ENCODE measurements at places on chromosomes 13 and 19.

- DNase-seq, result no peak
Measured at GRCh38 chr13:112828756-112829155, 138.9 kb downstream of the ATP11A start.

DNA sequence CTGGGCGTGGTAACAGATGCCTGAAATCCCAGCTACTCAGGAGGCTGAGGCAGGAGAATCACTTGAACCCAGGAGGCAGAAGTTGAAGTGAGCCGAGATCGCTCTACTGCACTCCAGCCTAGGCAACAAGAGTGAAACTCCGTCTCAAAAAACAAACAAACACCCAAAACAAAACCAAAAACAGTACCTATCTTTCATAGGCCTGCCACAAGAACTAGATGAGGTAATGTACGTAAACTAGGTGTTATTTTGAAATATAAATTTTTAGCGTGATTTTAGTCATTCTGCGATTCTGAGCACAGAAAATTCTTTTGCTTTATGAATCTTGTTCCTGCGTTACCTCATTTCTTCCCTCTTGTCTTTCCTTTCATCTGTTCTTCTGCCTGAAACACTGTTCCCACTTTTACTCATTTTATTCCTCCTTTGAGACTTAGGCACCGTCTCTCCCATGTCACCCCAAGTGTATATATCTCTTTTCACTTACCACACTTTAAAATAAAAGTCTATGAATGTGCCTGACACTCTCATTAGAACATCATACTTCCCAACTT is 238.2 kb upstream of the HTR2A start:
- no peak for DNase-seq

DNA sequence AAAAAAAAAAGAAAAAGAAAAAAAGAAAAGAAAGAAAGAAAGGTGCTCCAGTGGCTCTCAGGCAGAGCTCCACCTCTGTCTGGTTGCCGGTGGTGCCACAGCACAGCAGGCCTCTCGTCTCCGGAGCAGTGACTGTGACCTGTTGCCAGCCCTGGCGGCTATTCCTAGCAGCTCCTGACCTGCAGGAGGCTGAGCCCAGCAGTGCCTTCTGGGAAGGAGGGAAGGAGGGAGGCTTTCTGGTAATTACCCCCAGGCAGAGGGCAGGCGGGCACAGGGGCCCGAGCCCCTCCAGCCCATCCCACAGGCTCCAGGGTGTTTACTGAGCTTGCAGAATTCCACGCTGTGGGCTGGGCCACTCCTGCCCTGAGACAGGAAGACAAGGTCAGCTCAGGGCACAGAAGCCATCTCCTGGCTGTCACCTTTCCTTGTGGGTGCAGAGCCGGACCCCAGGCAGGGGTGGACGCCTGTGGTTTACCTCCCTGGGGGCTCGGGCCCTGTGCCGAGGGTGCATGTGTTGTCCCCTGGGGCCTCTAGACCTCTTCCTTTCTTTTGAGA is 77.9 kb downstream of the GNG7 start:
- peak; percentile 68 for DNase-seq

GRCh38 chr19:45424191-45425058 is 708 bp upstream of the ERCC1 start:
- peak; percentile 96 for DNase-seq

- DNase-seq, result no peak
Measured at GRCh38 chr13:51998723-51999509, 12.3 kb downstream of the ATP7B start.

- no peak for DNase-seq
Measured at GRCh38 chr13:48615049-48615448, 38.7 kb upstream of the CYSLTR2 start.

GRCh38 chr13:29508130-29508875 is 87.2 kb downstream of the SLC7A1 start:
- peak; percentile 69 for DNase-seq

DNA sequence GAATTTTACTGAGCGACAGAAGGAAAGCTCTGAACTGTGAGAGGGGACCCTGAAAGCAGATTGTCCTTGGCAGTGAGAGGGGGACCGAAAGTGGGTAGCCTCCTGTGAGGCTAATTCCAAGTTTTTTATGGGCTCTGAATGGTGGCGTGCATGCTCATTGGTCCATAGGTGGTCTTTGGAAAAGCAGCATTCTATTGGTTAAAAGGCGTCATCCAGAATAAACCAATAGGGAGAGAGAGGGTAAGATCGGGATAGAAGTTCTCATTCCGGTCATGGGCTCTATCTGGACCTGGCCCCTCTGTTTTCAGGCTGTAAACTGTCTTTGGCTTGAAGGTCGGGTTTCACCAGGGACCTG is 539.8 kb upstream of the PCDH9 start:
- DNase-seq, result no peak

DNA sequence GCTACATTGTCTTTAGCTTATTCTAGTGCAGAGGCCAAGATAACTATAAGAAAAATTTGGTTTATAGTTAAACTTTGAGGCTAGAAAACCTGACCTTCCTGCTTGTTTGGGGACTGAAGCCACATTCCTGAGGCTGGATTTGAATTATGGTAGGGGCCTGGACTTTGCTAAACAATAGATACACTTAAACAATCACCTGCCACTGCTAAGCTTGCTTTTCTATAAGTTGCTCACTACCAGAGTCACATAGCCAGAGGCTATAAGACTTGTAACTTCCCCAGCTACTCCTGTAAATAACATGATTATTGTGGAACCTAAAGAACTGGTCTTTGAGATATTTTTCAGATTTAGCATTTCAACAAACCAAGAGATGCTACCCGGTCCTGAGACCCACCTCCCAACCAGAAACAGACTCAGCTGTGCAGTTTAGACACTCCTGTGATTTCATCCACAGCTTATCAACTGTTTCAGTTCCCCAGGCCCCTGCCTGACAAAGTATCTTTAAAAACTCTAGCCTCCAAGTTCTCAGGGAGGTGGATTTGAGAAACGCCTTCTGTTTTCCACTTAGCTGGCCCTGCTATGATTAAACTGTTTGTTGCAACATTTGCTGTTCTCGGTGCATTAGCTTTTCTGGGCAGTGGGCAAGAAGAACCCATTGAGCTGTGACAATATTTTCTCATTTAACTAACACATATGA is 77.7 kb downstream of the MIPEP start:
- no peak for DNase-seq

- no peak for DNase-seq
Measured at GRCh38 chr19:16419669-16420335, 52.0 kb downstream of the EPS15L1 start.

GRCh38 chr13:97028441-97029299 is 34.4 kb upstream of the OXGR1 start:
- DNase-seq, result peak; percentile 54

GRCh38 chr19:495081-495401 is 1.2 kb upstream of the MADCAM1 start:
- DNase-seq, result no peak

GRCh38 chr19:41325947-41326706 is 16.2 kb downstream of the CCDC97 start:
- peak; percentile 74 for DNase-seq

- peak; percentile 3 for DNase-seq
Measured at GRCh38 chr13:98313922-98314292, 136.8 kb upstream of the RNF113B start.

- peak; percentile 31 for DNase-seq
Measured at GRCh38 chr13:59247171-59247570, 916.6 kb downstream of the DIAPH3 start.

DNA sequence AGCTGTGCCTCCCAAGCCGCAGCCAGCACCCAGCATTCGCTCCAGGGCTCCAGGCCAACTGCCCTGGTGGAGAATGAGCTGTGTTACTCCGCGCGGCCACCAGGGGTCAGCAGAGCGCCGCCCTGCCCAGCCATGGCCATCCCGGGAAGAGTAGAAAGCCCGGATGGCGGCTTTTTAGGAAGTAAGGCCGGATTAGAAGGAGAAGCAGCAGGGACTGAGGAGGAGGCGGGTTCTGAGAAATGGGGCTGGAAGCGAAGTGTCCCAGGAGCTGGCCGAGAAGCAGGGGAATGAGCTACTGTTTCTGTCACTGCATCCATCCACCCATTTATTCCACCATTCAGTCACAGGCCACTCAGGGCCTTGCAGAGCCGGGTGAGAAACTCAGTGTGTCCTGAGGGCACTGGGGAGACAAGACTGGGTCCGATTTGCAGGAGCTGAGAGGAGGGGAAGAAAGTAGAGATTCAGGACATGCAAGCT is 6.6 kb upstream of the NPAS1 start:
- peak; percentile 81 for DNase-seq

GRCh38 chr19:53927739-53928138 is 18.7 kb downstream of the CACNG7 start:
- DNase-seq, result peak; percentile 63

- no peak for DNase-seq
Measured at GRCh38 chr19:40690050-40690692, at the start of gene NUMBL. Gene NUMBL, minus strand, starts transcription at chr19:40690651. Its CDS starts 168 bp downstream, at chr19:40690483.

DNA sequence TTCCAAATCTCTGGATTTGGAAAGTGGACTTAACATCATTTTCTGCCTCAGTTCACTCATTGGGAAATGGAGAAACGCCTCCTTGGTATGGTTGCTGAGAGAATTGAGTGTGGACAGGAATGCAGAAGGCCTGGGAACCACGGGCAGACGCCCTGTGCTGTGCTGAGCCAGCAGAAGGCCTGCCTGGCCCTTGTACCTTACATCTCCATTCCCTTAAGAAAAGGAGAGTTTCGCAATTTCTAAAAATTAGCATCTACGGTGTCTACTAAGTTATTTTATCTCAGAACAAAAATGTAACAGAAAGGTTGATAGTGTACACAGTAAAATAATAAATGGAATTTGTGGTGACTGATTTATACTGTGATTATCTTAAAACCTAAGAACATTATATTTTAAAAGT is 78.7 kb downstream of the IPO5 start:
- no peak for DNase-seq

- DNase-seq, result no peak
Measured at GRCh38 chr19:46383171-46383815, 30.1 kb downstream of the CCDC8 start.

DNA sequence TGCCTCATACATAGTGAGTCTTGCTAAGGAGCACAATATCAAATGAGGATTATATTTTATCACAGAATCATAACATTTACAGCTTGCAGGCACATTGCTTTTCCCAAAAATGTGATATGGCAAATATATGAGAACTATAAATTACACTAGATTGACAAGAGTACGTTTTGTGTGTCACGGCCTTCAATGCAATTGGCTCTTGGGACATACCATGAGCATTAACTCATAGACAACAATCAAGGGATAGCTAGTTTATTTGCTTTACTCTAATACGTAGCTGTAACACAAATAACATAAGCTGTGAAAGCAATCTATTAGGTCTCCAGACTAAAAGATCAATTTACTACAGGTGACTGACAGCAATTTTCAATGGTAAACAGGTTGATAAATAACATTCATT is 17.8 kb downstream of the LHFPL6 start:
- no peak for DNase-seq

GRCh38 chr13:80141123-80141849 is 199.6 kb downstream of the SPRY2 start:
- peak; percentile 48 for DNase-seq

DNA sequence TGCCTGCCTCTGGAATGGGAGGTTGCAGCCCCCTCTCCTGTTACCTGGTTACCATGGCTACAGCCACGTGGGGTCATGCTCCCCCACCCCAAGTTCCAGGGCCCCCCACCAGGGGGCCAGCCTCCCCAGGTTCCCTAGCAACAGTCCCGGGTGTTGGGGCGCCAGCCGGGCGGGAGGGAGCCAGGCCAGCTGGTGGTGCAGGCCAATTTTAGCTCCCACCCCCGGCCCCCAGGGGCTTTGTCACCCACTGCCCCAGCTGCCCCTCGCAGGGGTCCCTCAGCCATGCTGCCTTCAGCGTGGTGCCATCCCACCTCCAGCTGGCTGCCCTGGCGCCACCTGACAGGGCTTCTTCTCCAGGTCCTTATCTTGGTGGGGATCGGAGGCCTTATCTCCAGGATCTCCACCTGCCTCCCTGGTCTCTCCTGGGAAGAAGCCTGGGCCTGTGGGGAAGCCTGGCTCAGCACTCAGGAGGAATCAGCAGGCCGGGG is 3.0 kb downstream of the MARK4 start:
- DNase-seq, result no peak

GRCh38 chr19:48424694-48425219 is 21.0 kb upstream of the GRWD1 start:
- DNase-seq, result peak; percentile 79

DNA sequence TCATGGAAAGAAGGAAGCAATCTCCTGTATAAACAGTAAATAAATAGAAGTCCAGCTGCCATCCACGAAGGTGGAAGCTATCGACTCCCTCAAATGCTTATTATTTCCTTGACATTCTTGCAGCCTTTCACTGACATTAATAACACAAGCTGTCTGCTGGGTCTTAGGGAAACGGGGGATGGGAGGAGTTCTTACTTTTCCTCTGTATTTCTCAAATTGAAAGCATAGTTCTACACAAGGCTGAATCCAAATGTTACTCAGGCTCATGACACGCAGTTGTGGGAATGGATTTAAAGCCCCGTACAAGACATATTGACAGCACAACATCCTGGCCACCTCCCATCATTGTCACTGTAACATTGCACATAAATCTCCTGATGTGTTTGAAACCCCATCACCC is 4.0 kb downstream of the SERPINE3 start:
- no peak for DNase-seq

DNA sequence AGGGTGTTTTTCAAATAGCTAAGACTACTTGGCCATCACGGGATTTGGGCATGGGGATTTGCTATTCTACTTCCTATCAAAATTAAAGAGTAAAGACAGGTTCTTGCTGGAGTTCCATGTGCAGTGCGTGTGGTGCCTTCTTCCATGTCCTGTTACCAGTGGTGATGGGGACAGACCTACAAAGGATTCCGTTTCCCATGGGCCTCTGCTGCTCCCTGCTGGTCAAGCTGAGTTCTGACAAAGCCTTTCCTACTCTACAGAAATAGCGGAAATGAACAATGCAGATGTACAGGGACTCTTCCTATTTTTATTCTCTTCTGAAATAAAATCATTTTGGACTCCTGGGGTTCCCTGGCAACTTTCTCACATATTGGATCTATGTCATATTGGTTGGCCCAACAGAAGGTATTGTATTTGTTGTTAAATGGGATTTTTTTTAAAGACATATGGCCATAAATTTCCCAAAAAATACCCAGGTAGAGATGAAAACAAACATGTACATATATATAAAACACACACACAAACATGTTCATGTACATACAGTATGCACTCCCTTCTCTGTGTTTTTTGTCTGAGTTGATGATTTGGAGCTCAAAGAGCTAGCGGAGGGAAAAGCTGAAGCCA is 90.5 kb upstream of the SLC15A1 start:
- peak; percentile 51 for DNase-seq

DNA sequence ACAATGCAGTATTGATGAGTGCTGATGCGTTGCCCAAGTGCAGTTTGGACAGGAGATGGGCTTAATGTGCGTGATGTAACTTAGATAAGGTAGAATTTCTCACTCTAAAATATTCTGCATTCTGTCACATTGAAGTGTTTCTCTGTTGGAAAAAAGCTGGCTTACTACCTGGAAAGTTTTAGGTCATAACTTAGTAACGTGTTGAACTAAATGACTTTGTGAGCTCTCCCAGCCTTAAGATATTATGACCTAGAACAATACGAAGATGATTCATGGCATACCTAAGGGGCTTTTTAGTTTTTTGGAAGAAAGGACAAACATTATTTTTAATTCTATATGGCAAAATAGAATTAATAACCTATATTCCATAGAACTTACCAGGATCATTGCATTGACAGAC is 9.0 kb downstream of the UFM1 start:
- no peak for DNase-seq
